ENCODE measurements at places on chromosomes 3 and 15.

DNA sequence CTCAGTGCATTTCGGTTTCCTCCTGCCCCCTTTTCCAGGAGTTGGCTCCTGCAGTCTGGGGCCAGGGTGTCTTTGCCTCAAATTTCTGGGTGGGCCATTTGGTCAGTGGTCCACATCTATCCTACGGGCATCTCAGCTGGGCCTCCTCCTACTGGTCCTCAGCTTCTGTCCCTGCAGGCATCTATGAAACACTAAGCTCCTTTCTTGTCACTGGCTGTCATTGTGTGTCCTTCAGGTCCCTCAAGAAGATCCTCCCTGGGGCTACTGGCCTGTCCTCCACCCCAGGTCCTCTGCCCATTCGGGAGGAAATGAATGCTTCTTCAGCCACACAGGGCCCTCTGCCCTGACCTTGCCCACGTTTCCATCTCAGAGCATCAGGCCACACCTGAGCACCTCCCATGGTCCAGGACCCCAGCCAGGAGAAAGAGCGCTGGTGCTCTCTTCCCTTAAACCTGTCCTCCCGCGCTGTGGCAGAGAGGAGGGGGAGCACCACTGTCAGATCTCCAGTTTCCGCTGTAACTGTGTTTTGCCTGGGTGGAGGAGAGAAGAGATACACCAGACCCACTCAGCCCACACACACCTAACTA, 1.8 kb downstream of the PRR23E start:
- no peak for DNase-seq

DNA sequence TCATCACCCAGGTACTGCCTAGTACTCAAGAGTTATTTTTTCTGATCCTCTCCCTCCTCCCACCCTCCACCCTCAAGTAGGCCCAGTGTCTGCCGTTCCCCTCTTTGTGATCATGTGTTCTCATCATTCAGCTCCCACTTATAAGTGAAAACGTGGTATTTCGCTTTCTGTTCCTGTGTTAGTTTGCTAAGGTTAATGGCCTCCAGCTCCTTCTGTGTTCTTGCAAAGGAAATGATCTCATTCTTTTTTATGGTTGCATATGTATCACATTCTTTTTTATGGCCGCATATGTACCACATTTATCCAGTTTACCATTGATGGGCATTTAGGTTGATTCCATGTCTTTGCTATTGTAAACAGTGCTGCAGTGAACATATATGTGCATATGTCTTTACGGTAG, 8.2 kb upstream of the GANC start:
- no peak for DNase-seq

- DNase-seq: no peak
Measured at GRCh38 chr3:190076136-190076535, 44.6 kb downstream of the P3H2 start.

DNA sequence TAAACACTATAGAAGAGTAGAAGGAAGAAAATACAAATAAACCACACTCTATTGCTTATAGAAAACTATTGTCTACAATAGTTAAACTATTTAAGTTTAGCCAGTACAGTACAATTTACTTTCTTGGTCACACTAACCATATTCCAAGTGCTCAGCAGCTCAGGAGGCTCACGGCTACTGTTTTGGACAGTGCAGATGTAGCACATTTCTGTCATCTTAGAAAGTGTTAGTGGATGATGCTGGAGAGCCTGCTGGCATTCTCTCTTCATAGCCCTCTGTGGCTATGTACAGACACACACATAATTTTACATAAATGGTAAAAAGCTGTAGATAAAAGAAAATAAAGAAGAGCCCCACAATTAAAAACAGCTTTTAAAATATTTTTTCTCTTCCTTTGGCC, 23.8 kb downstream of the NUDT16 start:
- no peak for DNase-seq

DNA sequence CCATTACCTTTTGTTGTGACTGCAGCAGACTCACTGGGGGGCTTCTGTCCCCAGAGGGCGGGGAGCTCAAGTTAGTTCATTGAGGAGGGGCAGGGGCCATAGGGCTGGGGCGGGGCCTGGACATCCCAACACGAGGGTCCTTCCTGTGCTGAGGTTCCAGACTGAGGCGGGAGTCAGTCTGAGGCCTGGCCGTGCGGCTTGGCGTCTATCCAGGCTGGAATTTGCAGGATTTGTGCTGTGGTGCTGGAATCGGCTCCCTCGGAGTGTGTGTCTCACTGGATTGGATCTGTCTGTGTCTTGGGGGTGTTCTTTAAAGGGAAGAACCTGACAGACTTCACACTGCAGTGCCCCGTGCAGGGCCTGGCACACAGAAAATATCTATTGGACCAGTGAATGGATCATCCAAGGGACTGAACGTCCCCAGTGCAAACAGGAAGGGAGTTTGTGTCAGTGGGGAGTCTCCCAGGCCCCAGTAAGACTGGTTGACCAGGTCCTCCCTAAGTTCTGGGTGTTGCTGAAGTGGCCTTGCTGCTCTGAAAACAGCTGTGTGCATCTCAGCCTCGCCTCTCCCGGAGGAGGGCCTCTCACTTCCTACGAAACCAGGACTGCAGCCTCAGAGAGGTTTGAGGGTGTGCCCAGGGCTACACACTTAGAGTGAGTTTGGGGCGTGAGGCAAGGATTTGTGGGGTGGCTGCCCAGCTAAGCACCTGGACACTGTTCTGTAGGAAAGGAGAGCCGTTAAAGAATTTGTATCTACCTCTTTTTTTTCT, 26.1 kb downstream of the GOLGA6L2 start:
- DNase-seq: no peak

DNA sequence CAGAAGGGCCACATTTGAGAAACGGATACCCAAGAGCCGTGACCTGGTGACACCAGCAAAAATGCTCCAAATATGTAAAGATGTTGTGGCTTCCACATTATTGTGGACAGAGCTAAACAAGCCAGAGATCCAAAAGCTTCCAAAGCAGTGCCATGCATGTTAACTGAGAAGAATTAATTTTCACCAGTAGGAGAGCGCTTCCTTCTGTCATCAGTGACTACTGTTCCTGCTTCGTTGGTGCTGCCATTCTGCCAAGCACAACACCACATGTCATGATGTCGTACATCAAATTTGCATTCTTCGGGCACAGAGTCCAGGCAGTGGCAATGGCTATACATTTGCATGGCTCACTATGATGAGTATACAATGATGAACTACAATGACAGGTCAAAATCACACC, 19.1 kb upstream of the CHST2 start:
- no peak for DNase-seq

DNA sequence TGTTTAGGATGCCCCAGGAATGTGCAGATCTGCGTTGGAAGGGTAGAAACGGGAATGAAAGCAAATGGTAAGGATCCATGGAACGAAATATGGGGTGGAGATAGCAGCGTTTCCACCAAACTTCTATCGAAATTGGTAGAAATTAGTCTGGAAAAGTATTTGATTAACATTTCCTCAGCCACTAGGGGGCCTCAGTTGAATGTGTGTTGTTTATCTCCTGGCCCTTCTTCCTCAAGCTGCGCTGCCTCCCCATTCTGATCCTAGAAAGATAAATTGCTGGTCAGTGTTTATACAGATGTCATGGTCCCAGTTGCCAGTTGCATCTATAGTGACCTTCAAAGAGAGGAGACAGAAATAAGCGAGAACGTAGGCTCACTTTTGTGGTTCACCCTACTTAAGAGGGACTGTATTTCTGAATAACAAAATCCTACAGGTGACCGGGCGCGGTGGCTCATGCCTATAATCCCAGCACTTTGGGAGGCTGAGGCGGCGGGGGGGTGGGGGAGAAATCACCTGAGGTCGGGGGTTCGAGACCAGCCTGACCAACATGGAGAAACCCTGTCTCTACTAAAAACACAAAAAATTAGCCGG, 457.1 kb downstream of the SQOR start:
- no peak for DNase-seq

DNA sequence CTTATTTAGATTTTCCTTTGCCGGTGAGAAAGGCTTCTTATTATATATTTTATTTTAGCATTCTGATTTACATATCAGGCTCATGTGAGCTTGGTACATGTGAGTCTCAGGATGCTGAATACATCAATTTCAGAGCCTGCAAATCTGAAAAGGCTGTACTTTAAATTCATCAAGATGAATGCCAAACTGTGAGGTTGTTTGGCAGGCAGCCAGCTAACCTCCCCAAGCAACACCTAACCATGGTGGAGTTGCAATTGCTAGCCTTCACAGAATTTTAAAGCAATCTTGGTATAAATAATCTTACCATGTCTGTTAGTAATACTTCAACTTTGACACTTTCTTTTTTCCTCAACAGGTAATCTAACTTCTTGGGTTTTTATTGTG, 252.5 kb downstream of the CDIN1 start:
- DNase-seq: no peak

DNA sequence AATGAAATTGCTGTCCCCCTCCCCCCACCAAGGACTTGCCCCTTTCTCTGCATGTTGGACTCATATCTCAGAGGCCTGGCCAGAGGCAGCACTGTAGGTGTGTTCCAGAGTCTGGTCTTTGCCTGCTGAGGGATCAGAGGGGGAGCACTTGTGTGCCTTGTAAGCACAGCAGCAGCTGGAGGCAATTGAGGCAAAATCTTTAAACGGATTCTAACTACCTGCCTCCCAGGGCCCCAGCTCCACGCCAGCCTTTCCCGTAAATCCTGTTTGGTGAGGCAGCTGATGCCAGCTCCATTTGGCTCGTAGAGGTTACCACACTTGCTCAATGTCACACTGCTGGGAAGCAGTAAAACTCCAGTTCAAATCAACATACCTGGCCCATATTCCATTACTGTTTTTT, 2.3 kb upstream of the IDH2 start:
- no peak for DNase-seq

DNA sequence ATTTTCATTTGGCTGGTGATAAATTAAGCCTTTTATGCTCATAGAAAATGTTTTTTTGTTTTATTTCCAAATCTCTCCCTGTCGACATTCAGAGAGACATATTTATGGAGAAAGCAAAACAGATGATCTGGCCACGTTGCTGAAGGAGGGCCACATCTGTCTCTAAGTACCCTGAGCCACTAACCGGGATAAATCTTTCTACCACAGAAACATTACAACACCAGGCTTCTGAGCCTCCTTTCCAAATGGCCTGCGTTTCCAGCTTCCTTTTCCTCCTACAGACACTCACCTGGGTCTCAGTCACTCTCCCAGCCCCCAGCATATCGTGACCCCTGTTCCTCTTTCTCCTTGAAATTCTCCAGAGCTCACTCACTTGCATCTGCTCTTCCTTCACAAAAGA, 161.0 kb downstream of the ARRDC4 start:
- no peak for DNase-seq

- DNase-seq: no peak
Measured at GRCh38 chr15:65337436-65338070, 33.1 kb downstream of the RNU5B-1 start.

GRCh38 chr3:55584716-55585368, 97.7 kb upstream of the WNT5A start:
- no peak for DNase-seq

- no peak for DNase-seq
Measured at GRCh38 chr3:147620906-147621305, 211.7 kb downstream of the ZIC1 start.

GRCh38 chr3:13567684-13568514, 19.0 kb downstream of the FBLN2 start:
- no peak for DNase-seq

GRCh38 chr3:76372497-76372896, 587.1 kb upstream of the ZNF717 start:
- no peak for DNase-seq

- DNase-seq: no peak
Measured at GRCh38 chr3:89138048-89138447, 30.6 kb downstream of the EPHA3 start.

DNA sequence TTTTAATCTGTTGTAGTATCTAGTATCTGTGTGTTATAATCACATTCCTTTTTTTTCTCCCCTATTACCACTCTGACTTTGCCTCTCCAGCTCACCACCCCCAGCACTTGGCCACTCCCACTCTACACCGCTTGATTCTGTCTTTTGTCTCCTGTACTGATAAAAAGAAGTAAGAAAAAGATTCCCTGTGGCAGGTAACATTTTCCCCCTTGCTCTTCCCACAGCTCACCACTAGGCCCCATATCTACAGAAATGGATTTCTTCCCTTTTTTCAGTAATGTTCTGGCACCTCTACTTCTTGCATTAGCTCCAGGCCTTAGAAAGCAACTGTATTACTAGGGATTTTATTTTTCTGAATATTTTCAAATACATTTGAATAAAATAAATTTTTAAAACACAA, 25.6 kb downstream of the KCNH8 start:
- DNase-seq: no peak

DNA sequence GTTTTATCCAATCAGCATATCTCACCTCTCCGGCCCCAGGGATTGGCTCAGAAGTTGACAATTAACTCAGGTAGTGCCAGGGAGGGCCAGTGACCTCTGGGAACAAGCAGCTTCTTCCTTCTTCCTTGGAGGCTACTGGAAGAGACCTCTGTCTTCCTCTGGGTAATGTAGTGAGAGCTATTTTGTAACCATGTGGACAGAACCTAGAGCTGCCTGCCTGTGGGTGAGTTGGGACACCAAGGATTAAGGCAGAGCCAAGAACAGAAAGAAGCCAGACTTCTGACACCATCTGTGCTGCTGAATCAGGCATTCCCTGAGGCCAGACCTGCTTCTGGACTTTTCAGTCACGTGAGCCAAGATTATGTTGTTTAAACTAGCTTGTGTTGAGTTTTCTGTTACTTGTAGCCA, 5.9 kb upstream of the NDUFAF1 start:
- DNase-seq: no peak

DNA sequence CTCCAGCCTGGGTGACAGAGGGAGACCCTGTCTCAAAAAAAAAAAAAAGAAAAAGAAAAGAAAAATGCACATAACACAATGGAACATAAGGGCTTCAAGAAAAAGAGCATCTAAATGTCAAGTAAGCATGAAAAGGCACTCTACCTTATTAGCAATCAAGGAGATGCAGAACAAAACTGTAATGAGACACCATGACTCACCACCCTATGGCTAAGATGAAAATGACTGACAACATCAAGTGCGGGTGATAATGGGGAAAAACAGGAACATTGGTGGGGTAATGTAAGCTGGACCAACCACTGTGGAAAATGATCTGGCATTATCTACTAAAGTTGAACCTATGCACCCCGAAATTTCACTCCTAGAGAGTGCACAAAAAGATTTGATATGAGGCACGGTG, 19.6 kb upstream of the NSMCE3 start:
- no peak for DNase-seq

DNA sequence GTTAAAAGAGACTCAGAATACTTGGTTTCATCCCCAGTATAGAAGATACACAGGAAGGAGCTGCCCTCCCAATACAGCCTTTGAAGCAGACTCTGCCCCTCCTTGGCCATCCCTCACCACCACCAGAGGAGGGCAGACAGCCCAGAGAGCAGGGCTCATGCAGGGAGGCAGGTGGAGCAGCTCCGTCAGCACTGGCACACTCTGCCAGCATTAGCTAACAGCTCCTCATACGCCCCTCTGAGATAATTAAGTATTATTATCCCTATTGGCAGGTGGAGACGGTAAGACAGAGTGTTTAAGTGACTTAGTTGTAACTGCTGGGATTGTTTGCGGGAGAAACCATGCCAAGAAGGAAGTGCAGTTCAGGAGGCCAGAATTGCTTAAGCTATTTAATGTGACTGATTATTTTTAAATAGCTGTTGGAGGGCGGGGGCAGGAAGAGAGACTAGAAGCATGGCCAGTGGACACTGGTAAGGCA, 434.0 kb downstream of the EPHB1 start:
- DNase-seq: no peak

- no peak for DNase-seq
Measured at GRCh38 chr15:60887139-60887538, 342.0 kb downstream of the RORA start.

All from activated T-helper 1 cell treated with anti-CD3 and anti-CD28 coated beads, Interleukin-2, amount 50 U/mL, for 16 hours (primary cell).